ENCODE measurements at places on chromosomes 12 and 14.

DNA sequence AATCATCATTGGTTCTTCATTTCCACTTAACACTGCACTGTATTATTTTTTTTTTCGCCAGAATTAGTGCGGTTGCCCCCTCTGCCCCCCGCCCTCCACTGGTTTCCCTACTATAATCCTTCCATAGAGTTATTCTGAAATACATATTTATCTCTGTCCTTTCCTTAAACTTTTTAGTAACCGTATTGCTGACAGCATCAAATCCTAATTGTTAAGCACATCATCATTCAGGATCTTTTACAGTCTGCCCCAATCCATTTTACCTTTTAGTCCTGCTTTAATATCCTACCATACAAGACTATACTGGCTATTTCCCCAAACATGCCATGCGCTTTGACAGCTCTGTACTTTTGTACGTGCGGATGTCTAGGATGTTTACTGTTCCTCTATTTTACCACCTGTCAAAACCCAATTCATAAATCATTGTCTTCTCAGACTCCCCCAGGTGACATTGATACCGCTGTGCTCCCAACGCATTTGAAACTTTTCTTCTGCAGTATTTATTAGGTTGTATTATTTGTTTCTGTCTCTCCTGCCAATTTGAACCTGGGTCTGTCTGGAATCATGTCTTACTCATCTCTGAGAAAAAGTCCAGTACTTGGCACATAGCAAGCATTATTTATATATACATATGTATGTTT is 1.0 kb downstream of the FGFR1OP2 start:
- DNase-seq = no peak

- DNase-seq = peak; percentile 97
Observed at GRCh38 chr12:52023182-52023975, 16.6 kb downstream of the TAMALIN start.

DNA sequence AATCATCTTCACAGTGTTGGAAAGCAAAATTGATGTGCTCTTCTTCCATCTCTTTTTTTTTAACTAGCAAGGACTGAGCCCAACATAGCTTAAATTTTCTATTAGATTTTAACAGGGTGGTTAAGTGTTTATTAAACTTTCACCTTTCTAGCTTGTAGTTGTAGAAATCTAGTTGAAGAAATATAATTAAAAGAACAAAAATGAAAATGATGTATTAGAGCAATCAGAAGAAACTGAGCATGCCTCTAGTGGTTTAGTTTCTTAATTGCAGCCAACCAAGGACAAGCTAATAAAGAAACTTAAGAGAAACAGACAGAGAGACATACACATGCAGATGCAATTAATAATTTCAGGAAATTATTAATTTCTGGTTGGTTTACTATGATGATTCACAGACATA is 673.0 kb upstream of the LMO3 start:
- no peak for DNase-seq

DNA sequence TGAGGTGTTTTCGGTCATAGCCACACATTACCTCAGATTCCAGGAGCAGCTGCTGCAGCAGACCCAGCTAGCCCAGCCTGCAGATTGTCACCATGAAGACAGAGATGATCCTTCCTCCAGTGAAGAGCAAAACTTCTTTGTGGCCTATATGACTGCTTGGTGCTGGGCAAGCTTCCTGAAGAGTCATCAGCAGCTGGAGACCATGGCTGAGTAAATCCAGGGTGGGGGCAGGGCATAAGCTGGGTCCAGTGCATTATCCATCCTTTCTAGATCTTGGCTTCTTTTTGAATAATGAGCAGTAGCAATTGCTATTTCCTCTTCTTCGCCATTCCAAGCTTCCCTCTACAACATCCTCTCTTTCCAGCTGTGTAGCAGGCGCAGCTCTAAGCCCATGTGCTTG is 373.1 kb upstream of the DDHD1 start:
- DNase-seq = no peak

- no peak for DNase-seq
Observed at GRCh38 chr12:575129-575502, 88.1 kb downstream of the NINJ2 start.

- no peak for DNase-seq
Observed at GRCh38 chr12:57165741-57166140, 18.3 kb upstream of the LRP1-AS start.

DNA sequence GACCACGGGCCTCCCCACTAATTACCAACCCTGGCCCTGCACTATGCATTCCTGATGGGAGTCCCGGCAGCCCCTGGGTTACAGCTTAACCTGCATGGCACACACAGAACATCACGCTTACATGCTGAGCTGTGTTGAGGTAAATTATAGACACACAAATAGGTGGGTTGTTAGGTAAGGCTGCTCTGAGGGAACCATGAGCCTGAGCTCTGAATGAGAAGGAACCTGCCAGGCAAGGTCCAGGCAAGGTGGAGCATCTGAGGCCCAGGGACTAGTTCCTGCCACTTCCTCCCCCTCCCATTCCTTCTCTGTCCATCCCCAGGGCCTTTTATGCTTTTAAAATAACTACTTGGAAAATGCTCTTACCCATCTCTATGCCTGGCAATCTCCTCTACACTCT is 82.7 kb upstream of the ESRRB start:
- DNase-seq = no peak

DNA sequence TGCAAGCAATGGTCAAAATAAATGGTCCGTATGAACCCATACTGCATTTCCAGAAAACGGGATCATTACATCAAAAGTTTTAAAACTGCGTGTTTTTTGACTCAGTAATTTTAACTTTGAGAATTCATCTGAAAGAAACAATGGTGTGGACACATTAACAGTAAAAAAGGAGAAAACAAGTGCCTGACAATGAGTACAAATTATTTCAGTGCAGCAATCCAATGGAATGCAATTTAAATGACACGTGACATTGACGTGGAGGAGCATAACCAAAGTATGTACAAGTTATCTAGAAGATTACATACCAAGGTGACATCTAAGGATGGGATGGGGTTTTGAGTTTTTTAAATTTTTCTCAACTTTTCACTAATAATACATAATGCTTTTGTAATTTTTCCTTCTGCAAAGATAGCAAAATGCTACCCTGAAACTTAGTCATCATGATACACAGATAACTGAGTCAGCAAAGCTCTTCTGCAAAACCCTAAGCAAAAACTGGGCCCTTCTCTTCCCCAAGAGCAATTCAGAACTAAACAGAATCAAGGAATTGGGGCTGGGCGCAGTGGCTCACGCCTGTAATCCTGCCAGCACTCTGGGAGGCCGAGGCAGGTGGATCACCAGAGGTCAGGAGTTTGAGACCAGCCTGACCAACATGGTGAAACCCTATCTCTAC is 20.4 kb downstream of the HNRNPC start:
- no peak for DNase-seq

DNA sequence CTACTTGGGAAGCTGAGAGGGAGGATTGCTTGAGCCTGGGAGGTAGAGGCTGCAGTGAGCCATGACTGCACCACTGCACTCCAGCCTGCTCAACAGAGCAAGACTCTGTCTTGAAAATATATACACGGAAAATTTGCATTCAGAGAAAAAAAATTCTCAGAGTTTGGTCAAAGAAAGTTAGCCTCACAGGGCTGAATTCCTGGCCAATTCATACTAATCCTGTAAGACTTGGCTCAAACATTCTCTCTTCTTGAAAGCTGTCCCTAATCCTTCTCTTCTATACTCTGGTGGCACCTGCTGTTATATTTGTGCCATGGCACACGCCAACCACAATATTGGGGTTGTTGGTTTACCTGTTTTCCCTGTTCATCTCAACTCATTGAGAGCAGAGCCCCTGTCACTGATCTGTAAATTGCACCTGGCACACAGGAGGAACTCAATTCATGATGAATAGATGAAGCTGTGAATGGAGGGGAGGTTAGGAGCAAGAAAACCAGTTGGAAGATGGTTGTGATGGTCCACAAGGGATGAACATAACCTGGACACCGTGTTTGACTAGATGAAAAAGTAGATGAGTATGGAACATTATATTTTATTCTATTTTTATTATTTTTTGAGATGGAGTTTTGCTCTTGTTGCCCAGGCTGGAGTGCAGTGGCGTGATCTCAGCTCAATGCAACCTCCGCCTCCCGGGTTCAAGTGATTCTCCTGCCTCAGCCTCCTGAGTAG is 36.8 kb upstream of the SPTSSA start:
- no peak for DNase-seq

DNA sequence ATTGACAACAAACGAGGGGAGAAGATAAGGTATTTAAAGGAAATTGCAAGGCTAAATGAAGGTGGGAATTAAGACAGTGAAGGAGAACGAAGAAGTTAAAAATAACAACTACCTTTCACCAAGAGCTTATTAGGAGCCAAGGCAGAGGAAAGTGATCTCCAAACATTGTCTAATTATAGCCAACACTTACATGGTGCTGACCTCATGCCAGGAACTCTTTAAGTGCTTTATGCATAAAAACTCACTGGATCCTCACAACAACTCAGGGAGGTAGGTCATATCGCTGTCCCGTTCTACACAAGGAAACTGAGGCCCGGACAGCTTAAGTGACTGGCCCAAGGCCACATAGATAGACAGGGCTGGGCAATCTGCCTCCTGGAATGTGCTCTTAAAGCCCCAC is 19.5 kb downstream of the TAMALIN start:
- no peak for DNase-seq

GRCh38 chr14:61188196-61188595 is 92.9 kb downstream of the TMEM30B start:
- DNase-seq = no peak

- DNase-seq = peak; percentile 33
Observed at GRCh38 chr12:106138633-106139421, at the start of gene NUAK1. Gene NUAK1, minus strand, starts transcription at chr12:106138954. Its CDS starts 301 bp downstream, at chr12:106138653.

GRCh38 chr14:96671218-96671617 is 126.0 kb upstream of the VRK1 start:
- no peak for DNase-seq

DNA sequence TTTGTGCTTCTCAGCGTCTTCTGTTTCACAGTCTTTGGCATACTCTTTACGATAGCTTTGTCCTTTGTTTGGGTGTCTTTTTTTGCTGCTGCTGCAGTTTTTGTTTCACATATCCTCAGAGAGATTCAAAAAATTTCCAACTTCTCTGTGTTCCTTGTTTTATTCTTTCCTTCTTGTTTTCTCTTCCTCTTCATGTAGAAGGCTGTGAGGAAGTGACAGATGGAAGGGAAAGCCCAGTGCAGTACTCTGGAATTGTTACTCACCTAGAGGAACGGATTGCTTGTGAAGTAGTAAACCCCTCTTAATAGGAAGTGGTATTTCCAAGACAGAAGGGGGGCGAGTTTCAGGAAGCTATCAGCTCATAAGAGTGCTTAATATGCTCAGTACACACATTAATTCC is 1.7 kb downstream of the CREBL2 start:
- DNase-seq = peak; percentile 14

- no peak for DNase-seq
Observed at GRCh38 chr12:52519826-52520662, at the start of gene KRT5. Gene KRT5, minus strand, starts transcription at chr12:52520394. Its CDS starts 98 bp downstream, at chr12:52520296.

- DNase-seq = peak; percentile 56
Observed at GRCh38 chr12:53102883-53103807, at the start of gene SOAT2. Gene SOAT2, plus strand, starts transcription at chr12:53103486. Its CDS starts 92 bp downstream, at chr12:53103578.

DNA sequence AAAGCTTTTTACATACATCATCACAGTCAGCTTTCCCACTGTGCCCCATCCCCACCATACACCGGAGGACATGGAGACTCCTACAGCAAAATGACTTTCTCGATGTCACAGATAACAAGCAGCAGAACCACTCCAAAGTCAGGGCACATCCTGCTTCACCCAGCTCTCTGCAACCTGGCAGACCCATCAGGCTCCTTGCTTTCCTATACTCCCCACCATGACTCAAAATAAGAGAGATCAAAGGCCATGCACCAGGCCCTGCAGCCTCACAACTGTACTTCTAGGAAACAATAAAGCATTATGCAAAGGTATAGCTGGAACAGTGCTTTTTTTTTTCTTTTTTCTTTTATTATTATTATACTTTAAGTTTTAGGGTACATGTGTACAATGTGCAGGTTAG is 187.4 kb downstream of the DPF3 start:
- DNase-seq = no peak

DNA sequence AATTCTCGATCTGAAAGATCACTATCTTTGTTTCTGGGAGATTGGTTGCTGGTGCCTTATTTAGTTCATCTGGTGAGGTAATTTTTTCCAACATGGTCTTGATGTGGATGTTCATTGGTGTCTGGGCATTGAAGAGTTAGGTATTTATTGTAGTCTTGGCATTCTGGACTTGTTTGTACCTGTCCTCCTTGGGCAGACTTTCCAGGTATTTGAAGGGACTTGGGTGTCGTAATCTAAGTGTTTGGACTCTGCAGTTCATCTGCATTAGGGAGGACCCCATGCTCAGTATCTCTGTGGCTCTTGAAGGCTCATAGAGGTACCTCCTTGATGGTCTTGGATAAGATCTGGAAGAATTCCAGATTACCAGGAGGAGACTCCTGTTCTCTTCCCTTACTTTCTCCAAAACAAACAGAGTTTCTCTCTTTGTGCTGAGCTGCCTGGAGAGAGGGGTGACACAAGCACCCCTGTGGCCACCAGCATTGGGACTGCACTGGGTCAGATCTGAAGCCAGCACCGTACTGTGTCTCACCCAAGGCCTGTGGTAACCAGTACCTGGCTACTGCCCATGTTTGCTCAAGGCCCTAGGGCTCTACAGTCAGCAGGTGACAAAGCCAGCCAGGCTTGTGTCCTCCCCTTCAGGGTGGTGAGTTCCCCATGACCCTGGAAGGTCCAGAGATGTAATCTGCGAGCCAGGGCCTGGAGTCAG is 5.3 kb downstream of the A2ML1 start:
- no peak for DNase-seq

GRCh38 chr12:96473394-96474093 is 15.8 kb upstream of the CFAP54 start:
- no peak for DNase-seq

- DNase-seq = no peak
Observed at GRCh38 chr14:76753541-76754198, 7.6 kb upstream of the VASH1 start.

DNA sequence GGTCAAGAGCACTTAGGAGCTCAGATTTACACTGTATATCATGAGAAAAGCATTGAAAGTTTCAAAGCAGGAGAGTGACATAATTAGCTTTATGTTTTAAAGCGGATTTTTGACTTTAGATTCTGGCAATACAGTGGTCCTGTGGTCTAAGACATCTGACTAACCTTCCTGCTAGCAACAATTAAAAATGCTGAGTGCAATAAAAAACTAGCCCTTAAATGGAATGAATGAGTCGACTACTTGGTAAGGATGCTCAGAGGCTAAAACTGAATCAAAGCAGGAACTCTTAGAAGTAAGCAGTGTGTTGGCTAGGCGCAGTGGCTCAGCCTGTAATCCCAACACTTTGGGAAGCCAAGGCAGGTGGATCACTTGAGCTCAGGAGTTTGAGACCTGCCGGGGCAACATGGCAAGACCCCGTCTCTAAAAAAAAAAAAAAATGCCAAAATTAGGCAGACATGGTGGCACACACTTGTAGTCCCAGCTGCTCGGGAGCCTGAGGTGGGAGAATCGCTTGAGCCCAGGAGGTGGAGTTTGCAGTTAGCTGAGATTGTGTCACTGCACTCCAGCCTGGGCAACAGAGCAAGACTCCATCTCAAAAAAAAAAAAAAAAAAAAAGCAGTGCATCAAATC is 18.9 kb downstream of the BICD1 start:
- no peak for DNase-seq

DNA sequence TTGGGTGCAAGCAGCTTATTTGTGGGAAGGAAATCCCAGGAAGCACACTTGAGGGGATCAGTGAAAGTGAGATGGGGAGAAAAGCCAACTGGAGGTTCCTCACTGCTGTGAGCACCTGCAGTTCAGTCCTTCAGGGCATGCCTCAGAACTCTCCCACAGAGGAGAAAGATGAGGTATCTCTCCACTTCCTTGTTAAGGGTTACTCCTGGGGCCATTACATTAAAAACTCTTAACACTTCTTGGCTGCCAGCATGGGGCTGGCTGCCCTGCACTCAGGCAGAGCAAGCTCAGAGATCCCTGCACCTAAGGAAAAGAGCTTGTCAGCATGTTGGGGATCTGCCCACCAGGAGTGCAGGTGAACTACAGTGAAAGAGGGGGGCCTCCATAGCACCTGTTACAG is 28.8 kb downstream of the FERMT2 start:
- no peak for DNase-seq

Data from stimulated activated CD4-positive, alpha-beta T cell treated with anti-CD3 and anti-CD28 coated beads, Interleukin-15, amount 100 ng/mL, for 24 hours (primary cell).